Substantia nigra (tissue), 51 donors: ENCODE measurements at places on chromosomes 2 and 18.

- no peak for DNase-seq
Measured at GRCh38 chr2:1676091-1676912, 68.0 kb downstream of the PXDN start.

DNA sequence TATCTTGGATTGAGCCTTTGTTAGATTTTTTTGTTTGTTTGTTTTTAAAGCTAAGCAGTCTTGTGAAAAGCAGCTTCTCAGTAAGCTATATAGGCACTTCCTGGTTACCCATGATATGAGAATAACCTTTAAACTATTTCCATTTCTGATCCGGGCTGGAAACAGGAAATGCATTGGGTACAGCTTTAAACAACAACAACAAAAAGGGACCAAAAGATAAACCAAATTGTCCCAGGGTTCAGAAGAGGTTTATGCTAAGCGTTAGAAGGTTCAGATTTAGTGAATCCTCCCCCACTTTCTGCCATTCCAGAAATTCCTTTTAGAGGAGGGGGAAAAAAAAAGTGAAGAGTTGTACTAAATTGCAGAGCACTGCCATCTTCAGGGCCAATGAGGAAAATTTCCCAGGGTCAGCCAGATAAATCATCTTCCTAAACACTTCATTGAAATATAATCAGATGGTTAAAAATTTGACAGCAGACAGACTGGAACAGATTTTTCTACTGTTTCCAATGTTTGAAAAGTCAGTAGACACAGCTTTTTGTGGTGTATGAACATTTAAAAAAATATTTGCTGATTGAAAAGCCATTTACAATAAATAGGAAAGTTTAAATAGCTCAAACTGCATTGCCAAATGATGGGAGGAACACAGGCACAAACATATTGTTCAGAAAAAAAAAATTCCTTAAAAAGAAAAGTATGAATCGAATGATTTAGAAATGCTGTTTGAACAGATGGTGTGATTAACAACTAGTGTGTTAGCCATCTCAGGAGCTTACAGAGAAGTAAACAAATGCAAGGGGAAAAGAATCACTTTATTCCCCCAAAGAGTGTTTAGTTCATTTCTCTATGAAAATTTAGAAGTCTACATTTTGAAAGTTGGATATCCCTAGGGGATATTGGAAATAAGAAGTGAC lies 189.9 kb upstream of the TANK start:
- no peak for DNase-seq

DNA sequence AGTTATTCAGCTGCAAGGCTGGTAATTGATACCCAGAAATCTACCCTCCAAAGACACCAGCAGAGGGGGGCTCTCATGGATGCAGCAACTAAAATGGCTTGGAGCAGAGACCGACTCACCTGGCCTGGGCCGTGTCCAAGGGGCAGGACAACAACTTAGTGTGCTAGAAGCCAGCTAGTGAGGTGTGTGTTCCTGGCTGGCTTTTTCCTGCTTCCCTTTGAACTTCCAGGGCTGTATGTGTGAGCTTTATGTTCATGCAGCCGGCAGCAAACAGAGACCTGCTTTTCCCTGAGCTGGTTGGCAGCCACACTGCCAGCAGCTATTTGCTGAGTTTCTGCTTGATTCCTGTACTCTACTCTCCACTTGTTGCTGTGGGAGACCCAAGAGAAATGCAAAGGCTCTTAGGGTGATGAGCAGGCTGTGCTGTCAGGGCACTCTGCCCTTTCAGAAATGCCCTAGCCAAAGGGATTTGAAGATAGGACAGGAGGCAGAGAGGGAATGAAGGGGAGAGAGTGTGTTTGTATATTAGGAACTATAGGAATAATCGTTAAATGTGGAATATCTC lies 23.7 kb upstream of the GRP start:
- DNase-seq: no peak

- DNase-seq: no peak
Measured at GRCh38 chr2:237147317-237147716, 61.6 kb downstream of the COPS8 start.

- no peak for DNase-seq
Measured at GRCh38 chr2:235510318-235510717, 16.5 kb downstream of the AGAP1 start.

- no peak for DNase-seq
Measured at GRCh38 chr18:63025251-63026090, 294.1 kb downstream of the BCL2 start.

DNA sequence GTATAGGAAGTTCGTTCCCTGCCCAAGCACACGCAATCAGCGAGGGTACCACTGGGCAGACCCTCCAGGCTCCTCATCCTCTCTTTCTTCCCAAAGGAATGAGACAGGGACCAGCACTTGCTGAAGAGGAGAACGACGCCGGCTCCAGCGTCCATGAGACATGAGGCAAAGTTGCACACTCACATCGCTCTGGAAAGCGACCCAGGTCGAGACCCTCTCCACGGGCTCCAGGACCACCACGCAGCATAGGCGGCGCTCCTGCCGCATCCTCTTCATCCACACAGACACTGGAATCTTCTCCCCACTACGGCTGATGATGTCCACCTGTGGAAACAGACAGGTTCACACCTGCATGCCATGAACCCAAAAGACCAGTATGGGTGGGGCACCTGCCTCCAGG lies 10.8 kb downstream of the PASK start:
- no peak for DNase-seq

DNA sequence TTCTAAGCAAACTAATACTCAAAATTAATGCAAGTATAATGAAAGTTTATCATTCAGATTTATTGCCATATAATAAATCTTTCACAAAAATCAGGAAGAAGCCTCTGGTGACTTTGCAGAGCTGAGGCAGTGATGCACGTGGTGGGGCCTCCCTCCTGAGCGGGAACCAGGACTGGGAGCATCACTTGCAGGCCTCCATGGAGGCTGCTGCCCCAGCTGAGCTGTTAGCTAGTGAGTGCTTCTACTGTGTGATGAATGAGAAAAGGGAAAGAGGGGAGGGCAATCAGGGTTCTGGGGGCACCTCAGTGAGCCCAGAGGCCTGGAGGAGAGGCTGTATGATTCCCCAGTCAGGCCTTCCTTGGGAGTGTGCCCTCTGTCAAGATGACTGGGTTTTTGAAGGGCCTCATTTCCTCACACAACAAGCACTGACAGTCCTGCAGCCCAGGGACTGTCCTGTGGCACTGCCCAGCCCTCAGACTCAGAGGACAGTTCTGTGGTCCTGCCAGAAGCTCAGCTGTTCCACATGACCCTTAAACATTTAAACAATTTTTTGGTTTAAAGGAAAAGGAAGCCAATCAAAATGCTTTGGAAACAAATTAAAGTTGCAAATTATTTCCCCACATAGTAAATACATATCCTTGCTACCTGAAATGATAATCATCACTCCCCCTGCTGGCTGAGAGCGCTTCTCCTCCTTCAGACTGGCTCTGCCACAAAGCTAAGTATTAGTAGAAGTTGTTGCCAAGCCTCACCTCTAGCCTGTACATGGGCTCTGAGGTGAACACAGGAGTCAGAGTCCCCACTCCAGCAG lies 90.9 kb upstream of the SMAD7 start:
- DNase-seq: no peak

DNA sequence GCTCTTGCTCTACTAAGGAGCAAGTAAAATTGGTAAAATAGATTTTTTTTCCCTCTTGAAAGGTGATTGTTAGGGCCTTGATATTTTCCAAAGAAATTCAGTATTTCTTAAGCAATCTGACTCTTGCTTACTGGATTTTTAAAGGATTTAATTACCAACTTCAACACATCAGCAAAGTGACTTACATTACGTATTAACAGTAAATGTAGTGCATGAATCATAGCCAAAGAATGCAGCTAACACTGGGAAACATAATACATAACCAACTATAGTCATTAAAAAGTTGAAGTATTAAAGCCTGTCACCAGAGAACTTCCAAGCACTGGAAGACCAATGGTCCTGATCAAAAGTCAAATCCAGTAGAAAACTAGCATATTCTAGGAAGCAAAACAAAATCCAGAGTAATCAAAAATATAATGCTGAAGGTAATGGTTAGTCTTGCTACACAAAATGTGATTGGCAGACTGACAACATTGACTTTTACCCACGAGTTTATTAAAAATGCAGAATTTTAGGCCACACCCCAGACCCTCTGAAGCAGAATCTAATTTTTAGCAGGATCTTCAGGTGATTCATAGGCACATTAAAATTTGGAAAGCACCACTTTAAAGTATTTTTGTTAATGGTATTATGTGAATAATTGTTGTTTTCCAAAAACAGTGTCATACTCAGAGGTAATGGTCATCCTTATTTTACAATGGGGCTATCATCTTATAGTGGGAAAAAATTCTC lies 31.8 kb upstream of the CAVIN2 start:
- no peak for DNase-seq

GRCh38 chr2:72883356-72883962 lies 3.7 kb upstream of the SPR start:
- no peak for DNase-seq

DNA sequence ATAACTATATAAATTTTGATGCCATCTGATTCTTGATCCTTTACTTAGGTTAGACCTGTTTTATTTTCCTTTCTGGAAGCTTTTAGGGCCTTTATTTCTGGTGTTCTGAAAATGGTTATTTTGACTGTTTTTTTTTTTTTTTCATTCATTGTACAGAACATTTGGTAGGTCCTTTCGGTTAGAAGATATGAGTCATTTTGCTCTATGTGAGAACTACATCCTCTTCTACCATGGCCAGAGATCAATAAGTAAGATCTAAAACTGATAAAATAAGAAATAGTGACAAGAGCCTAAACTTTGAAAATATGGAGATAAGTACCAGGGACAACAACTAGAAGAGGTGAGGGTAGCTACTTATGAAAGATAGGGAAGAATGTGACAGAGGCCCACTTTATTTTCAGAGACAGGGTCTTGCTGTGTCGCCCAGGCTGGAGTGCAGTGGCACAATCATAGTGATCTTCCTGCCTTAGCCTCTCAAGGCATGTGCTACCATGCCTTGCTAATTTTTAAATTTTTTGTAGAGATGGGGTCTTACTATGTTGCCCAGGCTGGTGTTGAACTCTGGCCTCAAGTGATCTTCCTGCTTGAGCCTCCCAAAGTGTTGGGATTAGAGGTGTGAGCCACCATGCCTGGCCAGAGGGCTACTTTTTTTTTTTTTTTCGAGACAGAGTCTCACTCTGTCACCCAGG lies 66.5 kb downstream of the EIF2AK3 start:
- DNase-seq: no peak

GRCh38 chr18:11661430-11661829 lies 27.6 kb upstream of the GNAL start:
- DNase-seq: no peak

- DNase-seq: no peak
Measured at GRCh38 chr2:227407591-227408151, 19.9 kb upstream of the SCYGR1 start.

GRCh38 chr2:149070681-149071320 lies 32.3 kb downstream of the LYPD6B start:
- no peak for DNase-seq

GRCh38 chr2:101253013-101253702 lies 472 bp downstream of the CNOT11 start:
- DNase-seq: peak; percentile 44

GRCh38 chr2:165792104-165792454 lies 2.0 kb downstream of the GALNT3 start:
- DNase-seq: no peak

- DNase-seq: no peak
Measured at GRCh38 chr18:3720159-3720558, 270.2 kb downstream of the TGIF1 start.

DNA sequence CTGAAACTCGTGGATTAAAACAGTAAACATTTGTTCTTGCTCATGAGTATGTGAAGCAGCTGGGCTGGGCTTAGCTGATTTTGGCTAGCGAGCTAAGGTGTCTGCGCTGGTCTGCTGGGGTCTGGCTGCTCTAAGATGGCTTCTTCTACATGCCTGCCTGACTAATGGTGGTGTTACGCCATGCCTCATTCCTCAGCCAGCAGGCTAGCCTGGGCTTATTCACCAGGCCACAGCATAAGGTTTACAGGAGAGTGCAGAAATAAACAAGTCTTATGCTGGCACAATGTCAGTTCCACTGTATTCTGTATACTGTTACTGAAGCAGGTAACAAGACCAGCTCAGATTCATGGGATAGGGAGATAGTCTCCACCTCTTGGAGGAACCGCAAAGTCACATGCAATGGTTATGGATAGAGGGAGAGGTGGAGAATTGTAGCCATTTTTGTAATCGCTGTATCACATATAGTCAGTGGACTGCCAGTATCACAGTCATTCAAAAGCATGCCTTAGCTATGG lies 80.0 kb downstream of the RHBDD1 start:
- DNase-seq: no peak

- DNase-seq: no peak
Measured at GRCh38 chr2:236617221-236617737, 47.7 kb downstream of the ACKR3 start.

DNA sequence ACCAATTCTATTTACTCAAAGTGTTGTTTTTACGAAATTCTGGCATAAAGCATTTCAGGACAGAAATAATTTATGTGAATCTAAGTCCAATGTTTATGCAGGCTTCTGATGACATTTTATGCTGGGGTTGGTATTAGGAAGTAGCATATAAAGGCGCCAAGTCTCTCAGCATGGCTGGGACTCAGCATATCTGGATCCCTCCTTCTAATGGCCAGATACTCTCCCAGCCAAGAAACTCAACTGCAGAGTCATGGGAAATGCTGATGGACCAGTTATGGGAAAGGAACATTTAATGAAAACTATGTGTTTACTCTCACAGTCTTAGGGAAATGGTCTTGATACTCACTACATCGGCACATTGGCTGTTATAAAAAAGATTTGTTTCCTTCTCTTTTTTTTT lies 392.2 kb downstream of the ARHGAP15 start:
- no peak for DNase-seq

GRCh38 chr2:126902152-126902835 lies 3.6 kb downstream of the TEX51 start:
- no peak for DNase-seq

GRCh38 chr2:214542866-214543265 lies 132.0 kb downstream of the VWC2L start:
- DNase-seq: no peak

DNA sequence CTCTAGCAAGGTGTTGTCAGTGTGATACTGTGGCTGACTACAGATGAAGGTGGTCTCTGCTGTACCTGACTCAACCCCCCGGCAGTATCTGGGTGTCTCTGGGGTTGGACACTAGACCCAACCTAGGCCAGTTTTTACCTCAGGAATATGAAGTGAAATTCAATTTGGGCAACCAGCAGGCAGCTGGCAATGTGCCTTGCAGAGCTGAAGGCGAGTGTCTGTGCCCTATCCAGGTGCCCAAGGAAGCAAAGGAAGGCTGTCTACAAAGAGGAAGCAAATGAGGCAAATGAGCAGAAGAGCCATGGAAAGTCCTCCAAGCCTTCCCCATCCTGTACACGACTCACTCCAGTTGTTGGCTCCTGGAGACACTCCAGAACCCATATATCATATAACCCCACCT lies 264.6 kb upstream of the AGAP1 start:
- DNase-seq: no peak

GRCh38 chr18:54247511-54248175 lies 21.7 kb upstream of the POLI start:
- DNase-seq: no peak
